ENCODE measurements at places on chromosomes 3 and 15.

GRCh38 chr3:81581966-81582599, 179.4 kb downstream of the GBE1 start:
- peak; percentile 52 for DNase-seq

GRCh38 chr15:78237146-78237545, 2.8 kb upstream of the ACSBG1 start:
- DNase-seq = no peak

DNA sequence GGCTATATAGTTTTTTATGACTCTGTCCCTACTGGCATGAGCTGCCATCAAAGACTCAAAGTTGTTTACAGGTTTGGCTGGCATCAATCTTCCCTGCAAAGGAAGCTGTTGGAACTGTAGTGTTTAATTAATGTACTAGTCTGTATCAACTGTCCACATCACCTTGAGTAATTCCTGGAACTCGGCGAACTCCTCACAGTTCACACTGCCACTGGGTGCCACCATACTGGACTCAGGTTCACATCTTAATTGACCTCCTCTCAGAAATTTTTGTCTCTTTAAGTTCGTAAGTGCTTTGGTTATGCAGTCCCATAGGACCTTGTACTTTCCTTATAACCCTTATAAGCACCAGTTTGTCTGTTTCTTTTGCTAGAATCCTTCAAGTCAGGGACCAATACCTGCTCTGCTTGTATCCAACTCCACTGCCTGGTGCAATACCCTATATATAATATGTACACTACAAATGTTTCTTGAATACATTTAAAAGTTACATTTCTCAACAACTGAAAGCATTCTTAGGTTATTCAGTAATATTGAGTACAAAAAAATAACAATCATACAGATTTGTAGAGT, 3.2 kb downstream of the HIGD1A start:
- DNase-seq = no peak

DNA sequence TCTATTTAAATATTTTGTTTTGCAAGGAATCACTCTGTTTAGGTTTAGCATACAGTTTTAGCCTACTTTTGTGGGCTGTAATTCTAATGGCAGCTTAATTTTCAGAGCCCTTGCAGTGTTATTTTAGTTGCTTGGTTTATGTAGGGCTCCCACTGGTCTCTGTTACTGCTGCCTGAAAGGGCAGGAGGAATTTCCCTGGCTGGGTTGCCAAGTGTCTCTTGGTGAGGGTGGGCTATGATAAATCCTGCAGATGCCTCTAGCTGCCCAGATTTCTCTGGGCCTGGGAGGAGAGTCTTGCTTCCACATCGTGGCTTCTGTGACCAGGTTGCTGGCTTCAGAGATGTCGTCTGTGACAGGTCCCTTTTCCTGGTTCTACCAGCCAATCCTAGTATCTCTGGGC, 36.2 kb downstream of the ILDR1 start:
- DNase-seq = no peak

DNA sequence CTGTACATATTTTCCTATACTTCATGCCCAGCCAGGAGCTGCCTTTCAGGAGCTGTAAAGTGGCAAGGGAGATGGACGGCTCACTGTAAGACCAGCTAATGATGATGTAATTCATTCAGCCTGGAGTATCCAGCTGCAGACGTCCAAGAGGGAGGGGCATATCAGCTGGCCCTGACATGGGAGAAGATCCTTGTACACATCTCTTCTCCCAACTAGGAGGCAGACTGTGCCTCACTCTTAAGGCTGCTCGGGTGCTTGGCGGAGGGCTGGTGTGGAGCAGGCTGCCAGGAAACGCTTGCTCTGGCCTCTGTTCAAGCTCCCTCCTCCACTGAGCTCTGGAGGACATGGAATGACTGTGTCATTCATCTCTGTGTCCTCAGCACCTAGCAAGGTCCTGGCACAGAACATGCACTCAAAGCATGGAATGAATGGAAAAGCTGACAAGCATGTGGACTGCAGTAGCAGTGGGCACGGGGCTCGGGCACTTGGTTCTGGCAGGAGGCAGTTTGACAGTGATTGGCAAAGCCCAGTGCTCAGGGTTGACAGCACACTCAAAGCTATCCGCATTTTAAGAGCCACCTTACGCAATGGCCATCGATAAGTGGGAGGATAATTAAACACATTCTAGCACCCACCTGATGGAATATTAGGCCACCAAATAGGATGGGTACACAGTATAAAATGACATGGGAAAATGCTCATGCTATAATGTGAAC, 72.4 kb downstream of the TBC1D2B start:
- peak; percentile 89 for DNase-seq

GRCh38 chr15:56805466-56806147, 72.3 kb upstream of the ZNF280D start:
- peak; percentile 87 for DNase-seq

- no peak for DNase-seq
Observed at GRCh38 chr15:90915808-90916440, 12.8 kb downstream of the MAN2A2 start.

DNA sequence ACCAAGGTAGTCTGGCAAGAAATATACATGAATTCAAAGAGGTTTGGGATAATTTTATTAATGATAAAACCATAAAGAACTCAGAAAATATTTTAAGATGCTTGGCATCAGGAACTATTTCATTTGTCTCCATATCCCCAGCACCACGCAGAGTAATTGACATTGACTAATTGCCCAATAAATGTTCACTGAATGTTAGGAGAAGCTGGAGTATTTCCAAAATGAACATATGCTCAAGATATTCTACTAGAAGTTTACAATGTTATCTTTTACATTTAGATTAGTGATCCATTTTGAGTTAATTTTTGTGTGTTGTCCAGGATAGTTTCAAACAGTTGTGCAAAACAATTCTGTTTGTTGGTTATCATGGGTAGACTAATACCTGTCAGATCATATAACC, 298.8 kb upstream of the CTDSPL start:
- no peak for DNase-seq

GRCh38 chr3:107275511-107275910, 101.7 kb upstream of the CCDC54 start:
- DNase-seq = no peak

Data from fibroblast of skin of scalp (primary cell).